ENCODE measurements at places on chromosomes 11 and 22. TPM values are rescaled to one million over a fixed set of nuclear protein-coding genes. Genes with fewer than 3 reads are reported as not detected.

CABP4 gene
- 1.1 TPM for total RNA-seq

OR5A1 gene
- not detected for total RNA-seq

CD248 gene
- 22.7 TPM for total RNA-seq

MMP11 gene
- total RNA-seq, result 15.4 TPM

MS4A4E gene
- 2.5 TPM for total RNA-seq

MRGPRF gene
- 12.1 TPM for total RNA-seq

DNA sequence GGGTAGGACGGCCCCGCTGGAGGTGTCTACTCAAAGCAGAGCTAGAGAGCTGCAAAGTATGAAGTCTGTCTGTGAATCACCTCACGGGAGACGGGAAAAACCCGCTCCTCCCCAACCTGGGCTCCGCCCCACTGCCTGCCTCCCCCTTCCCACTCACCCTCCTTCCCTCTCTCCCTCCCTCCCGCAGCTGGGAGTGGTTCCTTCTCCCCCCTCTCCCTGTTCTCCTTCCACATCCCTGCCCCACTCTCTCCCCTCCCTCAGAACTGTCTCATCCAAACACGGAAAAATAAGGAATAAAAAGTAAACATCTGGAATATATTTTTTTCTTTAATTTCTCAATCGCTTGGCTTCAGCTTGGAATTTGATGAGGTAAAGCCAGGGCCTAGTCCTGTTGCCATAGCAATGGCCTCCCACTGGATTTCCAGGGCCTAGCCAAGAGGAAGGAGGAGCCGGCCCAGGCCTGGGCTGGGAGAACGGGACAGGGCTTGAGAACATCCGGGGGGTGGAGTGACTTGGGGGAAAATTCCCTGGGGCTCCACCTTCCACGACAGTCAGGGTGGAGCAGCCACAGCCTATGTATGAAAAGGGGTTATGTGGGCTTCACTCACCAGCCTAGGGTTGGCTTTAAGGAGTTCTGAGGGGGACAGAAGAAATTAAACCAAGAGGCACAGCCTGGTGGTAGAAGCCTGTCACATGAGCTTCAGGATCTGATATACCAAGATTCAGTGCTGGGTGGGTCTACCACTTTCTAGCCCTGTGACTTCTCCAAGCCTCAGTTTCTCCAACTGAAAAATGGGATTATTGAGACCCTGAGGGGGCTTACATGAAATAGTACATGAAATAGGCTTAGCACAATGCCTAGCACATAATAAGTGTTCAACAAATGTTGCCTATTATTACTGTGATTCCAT lies 2.2 kb downstream of the TNKS1BP1 start:
- peak; percentile 95 for DNase-seq

DNA sequence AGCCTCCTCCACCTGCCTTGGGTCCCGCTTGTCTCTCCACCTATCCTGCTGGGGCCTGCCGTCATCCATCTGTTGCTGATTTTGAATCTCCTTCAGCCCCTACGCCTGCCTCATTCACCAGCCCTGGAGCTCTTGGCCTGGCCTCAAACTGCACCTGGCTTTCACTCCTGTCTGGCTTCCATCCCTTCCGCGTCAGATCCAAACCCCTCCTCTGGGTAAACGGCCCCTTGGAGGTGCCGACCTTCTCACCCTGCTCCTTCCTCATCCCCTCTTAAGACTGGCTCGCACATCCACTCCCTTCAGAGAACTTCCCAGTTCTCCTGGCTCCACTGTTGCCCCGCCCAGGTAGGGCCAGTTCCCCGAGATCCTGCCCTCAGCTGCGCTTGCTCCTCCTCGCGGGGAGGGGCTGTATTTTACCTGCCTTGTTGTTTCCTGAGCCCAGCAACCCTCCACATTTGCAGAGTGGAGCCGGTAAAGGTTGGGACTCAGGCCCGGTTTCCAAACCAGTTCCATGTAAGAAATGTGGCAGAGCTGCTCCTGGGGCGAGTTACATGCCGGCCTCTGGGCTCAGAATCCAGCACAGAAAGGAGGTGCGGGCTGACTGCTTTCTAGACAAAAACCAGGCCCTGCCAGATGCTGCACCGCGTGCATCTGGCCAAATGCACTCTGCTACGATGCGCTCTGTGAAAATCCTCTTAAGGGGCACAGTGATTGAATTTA lies 13.9 kb upstream of the SHANK2 start:
- DNase-seq, result no peak

- DNase-seq, result no peak
Observed at GRCh38 chr22:43007519-43008102, 7.3 kb downstream of the PACSIN2 start.

- peak; percentile 70 for DNase-seq
Observed at GRCh38 chr22:45101515-45102227, 62.1 kb upstream of the NUP50 start.

DNA sequence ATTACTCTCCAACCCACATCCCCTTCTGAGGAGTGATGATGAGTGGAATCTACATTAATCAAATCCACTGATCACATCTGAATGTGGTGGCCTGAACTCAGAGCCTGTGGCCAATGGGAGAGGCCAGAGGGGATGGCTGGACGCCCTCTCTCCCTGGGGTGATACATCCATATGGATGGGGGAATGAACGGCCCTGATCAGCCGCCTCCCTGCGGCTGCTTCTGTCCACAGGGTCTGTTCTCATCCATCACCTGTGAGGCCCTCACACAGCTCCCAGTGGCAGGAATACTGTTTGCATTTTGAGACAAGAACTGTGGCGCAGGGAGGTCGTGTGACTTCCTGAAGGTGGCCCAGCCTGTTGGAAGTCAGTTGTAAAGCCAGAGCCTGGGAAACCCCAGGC lies 78.3 kb upstream of the SHISAL1 start:
- DNase-seq, result no peak

- no peak for DNase-seq
Observed at GRCh38 chr11:130437848-130438247, 9.4 kb upstream of the ADAMTS8 start.

- no peak for DNase-seq
Observed at GRCh38 chr11:34495239-34495723, 18.3 kb downstream of the ELF5 start.

- DNase-seq, result no peak
Observed at GRCh38 chr11:26676641-26677040, 45.2 kb downstream of the SLC5A12 start.

Measured in right cardiac atrium (tissue), 5 donors.